ENCODE measurements at places on chromosomes 4 and X. TPM values are rescaled to one million over a fixed set of nuclear protein-coding genes. Genes with fewer than 3 reads are reported as not detected.

The CACNA1F gene
- total RNA-seq: not detected

The ANK2 gene
- total RNA-seq: 0.60 TPM

The FGF2 gene
- total RNA-seq: 2.5 TPM

The PLCXD1 gene
- 20.5 TPM for total RNA-seq

The AIFM1 gene
- total RNA-seq: 35.7 TPM

The TCEAL7 gene
- 6.5 TPM for total RNA-seq

The EPHA5 gene
- total RNA-seq: not detected

The IBSP gene
- total RNA-seq: not detected

The TCEAL2 gene
- total RNA-seq: not detected

The CCNA2 gene
- total RNA-seq: 65.8 TPM

The SSX1 gene
- not detected for total RNA-seq

The SPANXA1 gene
- total RNA-seq: not detected

The SNCA gene
- 44.6 TPM for total RNA-seq

The SMAD1 gene
- total RNA-seq: 27.4 TPM

The XAGE1A gene
- not detected for total RNA-seq

The ENPP6 gene
- total RNA-seq: not detected

The HTATSF1 gene
- total RNA-seq: 46.5 TPM

The KLF8 gene
- total RNA-seq: 4.7 TPM

The FAM241A gene
- total RNA-seq: 2.8 TPM

The PAGE1 gene
- total RNA-seq: not detected

The KLHL2 gene
- 14.0 TPM for total RNA-seq

The NUDT10 gene
- 0.75 TPM for total RNA-seq

The GPRASP1 gene
- 0.46 TPM for total RNA-seq

The PNMA6A gene
- total RNA-seq: 0.32 TPM

The DUSP21 gene
- not detected for total RNA-seq

The COQ2 gene
- 25.6 TPM for total RNA-seq

The PWWP3B gene
- 0.03 TPM for total RNA-seq

The LRCH2 gene
- total RNA-seq: not detected

The MAGEA10 gene
- total RNA-seq: not detected

The AMBN gene
- total RNA-seq: not detected

The TMPRSS11F gene
- total RNA-seq: 0.10 TPM

The DSPP gene
- not detected for total RNA-seq

The PABPC4L gene
- 1.9 TPM for total RNA-seq

The HTN1 gene
- not detected for total RNA-seq

The SHOX gene
- total RNA-seq: not detected

The BMP2K gene
- 29.4 TPM for total RNA-seq

The CYBB gene
- 0.03 TPM for total RNA-seq

The TENT5D gene
- total RNA-seq: not detected

The TMSB15A gene
- total RNA-seq: 0.20 TPM

The AKAP4 gene
- not detected for total RNA-seq

The PPEF1 gene
- total RNA-seq: not detected

Data from foreskin keratinocyte (primary cell).